Endothelial cell of umbilical vein (primary cell): ENCODE measurements at places on chromosomes 5 and 9. TPM values are rescaled to one million over a fixed set of nuclear protein-coding genes. Genes with fewer than 3 reads are reported as not detected.

Gene NTRK2
- total RNA-seq = 0.05 and 0.13 TPM in 2 replicates

Gene SURF2
- 9.3 and 10.6 TPM in 2 replicates for total RNA-seq

Gene ENTREP1
- total RNA-seq = 5.0 and 7.1 TPM in 2 replicates

Gene CTXN3
- total RNA-seq = not detected in 2 replicates

Gene TMEM8B
- total RNA-seq = 2.5 and 2.9 TPM in 2 replicates

Gene CARTPT
- not detected in 2 replicates for total RNA-seq

Gene HACD4
- total RNA-seq = 1.2 and 1.4 TPM in 2 replicates

Gene OR1L4
- total RNA-seq = not detected in 2 replicates

Gene TRIM7
- total RNA-seq = 3.4 and 4.1 TPM in 2 replicates
